CD8-positive, alpha-beta memory T cell (primary cell): ENCODE measurements at places on chromosomes 2 and 18. TPM values are rescaled to one million over a fixed set of nuclear protein-coding genes. Genes with fewer than 3 reads are reported as not detected.

DNA sequence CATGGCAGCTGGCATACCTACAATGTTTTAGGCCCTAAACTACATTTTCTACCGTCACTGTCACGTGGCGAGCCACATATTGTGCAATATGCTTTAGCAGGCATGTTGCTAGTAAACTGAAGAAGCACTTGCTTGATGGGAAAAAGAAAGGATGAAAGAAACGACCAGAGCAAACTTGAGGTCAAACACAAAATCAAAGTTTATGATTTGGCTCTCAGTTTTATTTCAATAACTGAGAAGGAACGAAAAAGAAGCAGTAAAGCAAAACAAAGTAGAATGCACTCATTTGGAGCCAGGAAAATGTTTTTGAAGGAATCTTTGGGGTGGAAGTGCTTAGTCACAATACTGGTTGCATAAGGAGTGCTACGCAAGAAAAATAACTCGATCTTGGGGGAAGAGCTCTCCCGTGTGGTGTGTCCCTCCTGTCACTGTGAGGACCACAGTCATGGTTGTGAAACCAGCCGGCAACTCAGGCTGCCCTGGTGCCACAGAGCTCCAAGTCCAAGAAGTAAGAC is 349.8 kb downstream of the RBM43 start:
- no peak for DNase-seq

DNA sequence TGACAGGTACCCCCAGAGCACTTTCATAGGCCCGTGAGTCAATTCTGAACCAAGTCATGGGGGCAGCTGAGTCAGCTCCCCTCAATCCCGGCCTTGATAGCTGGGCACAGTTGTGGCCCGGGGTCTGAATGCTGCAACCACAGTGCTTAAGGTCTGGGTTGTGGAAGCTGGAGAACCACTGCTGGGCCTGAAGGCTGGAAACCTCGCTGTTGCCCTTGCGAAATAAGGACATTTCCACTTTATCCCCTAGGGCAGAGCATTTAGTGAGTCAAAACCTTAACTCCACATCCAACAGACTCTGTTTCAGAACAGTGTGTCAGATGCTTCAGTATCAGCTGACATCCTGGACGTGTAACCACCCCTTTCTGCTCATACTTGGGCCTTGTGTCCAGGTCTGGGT is 58.6 kb downstream of the SP110 start:
- DNase-seq, result no peak

KCNS3 gene
- polyA plus RNA-seq, result not detected

FN1 gene
- polyA plus RNA-seq, result 0.08 TPM

DNA sequence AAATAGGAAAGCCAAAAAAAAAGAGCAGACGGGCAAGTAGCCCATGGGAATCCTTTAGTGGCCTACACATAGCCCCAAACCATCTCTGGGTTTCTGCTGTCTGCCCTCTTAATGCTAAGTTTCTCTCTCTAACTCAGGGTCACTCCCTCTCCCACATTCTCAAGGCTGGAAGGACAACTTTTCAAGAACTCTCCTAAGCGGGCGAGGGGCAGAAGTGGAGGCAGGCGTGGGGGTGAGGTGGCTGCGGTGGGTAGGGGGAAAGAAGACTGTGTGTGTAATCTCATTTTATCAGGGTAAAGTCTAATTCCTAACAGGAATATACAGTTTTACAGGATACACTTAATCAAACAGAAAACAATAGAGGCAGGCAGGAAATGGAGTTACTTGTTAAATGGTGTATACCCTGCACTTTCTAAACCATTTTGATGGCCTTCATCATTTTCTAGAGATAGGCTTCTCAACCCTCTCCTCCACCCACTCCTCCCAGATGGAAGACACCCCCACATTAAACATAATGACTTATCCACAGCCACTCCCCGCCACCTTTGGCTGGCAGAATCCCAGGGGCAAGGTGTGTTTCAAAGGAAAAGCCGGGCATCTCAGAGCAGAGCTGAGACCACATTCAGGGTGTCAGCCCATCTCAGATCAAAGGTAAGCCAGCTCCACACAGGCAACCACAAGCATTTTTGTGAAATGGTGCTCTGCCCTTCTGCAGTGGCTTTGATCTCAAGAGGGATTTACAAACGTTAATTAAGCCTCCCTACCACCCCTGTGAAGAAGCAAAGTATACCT is 6.8 kb downstream of the SMAD7 start:
- no peak for DNase-seq

HOXD13 gene
- polyA plus RNA-seq, result not detected

GRCh38 chr2:74107071-74107470 is 40.6 kb downstream of the BOLA3 start:
- no peak for DNase-seq

CAPN14 gene
- polyA plus RNA-seq, result 0.07 TPM

DNA sequence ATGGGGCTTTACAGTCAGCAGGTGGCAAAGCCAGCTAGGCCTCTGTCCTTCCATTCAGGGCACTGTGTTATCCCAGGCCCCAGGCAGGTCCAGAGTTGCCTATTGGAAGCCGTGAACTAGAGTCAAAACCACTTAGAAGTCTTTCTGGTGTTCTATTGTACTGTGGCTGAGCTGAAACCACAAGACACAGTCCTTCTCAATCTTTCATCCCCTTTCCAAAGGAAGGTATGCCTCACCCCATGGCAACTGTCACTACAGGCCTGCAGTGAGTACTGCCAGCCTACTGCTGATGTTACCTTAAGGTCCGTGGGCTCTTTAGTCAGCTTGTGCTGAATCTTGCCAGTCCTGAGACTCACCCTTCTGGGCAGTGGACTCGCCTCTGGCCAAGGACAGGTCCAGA is 181.6 kb downstream of the GULP1 start:
- no peak for DNase-seq

DNA sequence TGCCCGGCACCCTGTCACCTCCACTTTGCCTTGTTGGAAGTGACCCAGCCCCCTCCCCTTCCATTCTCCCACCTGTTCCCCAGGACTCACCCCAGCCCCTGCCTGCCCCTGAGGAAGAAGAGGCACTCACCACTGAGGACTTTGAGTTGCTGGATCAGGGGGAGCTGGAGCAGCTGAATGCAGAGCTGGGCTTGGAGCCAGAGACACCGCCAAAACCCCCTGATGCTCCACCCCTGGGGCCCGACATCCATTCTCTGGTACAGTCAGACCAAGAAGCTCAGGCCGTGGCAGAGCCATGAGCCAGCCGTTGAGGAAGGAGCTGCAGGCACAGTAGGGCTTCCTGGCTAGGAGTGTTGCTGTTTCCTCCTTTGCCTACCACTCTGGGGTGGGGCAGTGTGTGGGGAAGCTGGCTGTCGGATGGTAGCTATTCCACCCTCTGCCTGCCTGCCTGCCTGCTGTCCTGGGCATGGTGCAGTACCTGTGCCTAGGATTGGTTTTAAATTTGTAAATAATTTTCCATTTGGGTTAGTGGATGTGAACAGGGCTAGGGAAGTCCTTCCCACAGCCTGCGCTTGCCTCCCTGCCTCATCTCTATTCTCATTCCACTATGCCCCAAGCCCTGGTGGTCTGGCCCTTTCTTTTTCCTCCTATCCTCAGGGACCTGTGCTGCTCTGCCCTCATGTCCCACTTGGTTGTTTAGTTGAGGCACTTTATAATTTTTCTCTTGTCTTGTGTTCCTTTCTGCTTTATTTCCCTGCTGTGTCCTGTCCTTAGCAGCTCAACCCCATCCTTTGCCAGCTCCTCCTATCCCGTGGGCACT is 4.5 kb downstream of the RETREG2 start:
- DNase-seq, result no peak

DNA sequence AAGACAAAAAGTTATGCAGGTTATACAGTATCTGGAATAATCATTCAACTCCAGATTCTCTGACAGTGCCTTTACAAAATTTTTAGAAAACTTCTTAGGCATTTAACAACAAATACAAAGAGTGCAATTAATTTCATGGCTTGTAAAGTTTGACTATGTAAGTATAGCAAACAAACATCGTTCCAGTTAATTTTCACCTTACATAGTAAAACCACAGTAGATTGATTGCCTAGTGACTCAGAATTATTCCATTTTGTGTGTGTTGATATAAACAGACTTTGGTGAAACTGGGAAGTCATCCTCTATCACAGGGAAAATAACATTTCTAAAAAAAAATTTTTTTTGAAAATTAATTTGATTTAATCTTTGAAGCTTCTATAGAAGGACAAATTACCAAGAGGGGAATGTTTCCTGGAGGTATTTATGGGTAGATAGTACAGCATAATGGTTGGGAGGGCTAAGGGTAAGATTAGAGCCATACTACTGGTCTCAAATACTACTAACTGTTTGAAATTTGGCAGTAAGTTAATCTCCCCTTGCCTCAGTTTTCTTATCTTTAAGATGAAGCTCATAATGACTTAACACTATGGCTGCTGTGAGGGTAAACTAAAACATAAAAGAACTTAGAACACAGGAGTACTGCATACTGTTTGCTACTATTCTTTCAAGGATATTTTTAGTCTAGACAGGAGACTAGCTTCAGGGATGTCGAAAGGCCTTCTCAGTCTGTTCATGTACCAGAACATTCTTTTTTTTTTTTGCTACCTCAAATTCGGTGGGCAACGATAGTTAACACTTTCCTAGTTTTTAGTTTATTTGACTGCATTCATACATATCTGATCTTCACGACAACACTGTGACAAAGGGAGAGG is 19.6 kb downstream of the NDUFAF7 start:
- no peak for DNase-seq

GRCh38 chr2:47916412-47916811 is 10.1 kb upstream of the FBXO11 start:
- DNase-seq, result no peak

LYPD6B gene
- not detected for polyA plus RNA-seq

DNA sequence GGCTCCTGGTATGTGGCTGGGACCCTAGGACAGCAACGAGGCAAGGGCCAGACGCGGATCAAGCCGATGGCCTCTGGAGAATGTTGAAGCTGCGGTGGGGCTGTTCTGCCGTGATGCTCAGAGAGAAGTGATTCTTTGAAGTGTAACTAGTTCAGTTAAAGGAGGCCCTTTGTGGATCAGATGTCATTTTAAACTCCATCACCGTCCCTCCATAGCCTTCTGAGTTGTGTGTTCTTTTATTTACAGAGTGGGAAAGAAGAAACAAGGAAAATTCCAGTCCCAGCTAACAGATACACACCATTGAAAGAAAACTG is 403 bp downstream of the PNO1 start:
- no peak for DNase-seq

SERPINB3 gene
- not detected for polyA plus RNA-seq

GRCh38 chr2:56749152-56749752 is 565.5 kb downstream of the CCDC85A start:
- no peak for DNase-seq

- DNase-seq, result no peak
Measured at GRCh38 chr2:172976116-172976515, 99.5 kb upstream of the MAP3K20 start.

GRCh38 chr2:160299540-160299939 is 99.5 kb upstream of the ITGB6 start:
- DNase-seq, result no peak

DNA sequence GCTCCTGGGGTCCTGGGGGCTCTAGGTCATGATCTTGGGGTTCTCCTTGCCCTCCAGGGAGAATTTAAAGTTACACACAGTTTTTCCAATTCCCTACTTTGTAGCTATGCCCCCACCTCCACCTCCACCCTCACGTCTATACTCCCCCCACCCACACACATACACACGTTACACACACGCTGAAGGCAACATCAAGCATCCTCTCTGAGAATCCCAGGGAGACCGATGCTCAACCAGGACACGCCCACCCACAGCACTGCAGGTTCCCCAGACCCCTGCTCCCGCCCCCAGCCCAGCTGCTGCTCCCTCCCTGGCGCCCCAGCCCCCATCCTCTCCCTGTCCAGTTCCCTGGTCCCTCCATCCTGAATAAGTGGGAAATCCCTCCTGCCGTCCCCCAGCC is 6.4 kb upstream of the TNS1 start:
- DNase-seq, result no peak

- no peak for DNase-seq
Measured at GRCh38 chr18:23283916-23284430, 148.7 kb downstream of the CABLES1 start.

DNA sequence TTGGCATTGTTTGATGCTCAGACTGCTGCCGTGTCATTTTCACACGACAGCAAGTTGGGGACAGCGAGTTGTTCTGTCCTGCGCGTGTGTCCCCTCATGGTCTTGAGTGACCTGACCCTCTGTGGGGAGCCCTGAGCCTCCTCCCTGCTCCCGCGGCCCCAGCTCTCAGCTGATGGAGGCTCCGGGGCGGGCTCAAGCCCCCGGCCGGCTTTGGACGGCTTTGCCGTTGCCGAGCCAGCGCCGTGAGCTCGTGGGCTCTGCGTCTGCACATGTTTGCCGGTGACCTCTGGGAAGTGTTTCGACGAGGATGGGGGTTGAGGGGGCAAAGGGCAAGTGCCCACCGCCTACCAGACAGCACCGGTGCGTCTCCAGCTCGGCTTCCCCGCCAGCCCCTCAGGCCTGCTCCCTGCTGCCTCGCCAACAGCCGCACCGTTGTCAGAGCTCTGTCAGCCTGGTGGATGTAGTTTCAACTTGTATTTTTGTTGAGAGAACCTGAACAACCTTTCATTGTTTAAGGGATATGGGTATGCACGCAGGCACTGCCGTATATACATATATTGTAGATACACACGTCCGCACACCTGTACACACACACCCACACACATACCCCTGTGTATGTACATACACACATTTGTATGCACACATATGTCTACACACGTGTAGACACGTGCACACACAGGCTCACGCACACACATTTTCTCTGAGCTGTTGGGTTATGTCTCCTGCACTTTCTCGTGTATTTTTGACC is 13.7 kb downstream of the PDCD1 start:
- DNase-seq, result no peak

SLC14A1 gene
- 3.8 TPM for polyA plus RNA-seq

DNA sequence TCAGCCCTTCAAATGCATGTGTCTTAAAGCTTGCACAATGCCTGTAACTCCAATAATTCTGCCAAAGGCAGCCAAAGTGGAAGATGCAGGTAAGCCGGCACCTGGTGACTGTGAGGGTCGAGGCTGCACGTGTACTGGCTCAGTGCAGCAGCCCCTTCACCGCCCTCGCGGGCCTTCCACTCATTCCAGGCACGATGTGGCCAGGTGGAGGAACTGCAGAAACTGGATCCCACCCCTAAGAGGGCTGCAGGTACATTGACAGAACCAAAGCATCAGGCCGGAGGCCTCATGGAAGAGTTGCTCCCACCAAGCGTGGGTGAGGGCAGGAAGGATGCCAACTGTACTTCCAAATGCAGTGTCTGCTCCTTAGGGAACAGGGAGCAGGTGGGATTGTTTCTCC is 253.4 kb downstream of the HDAC4 start:
- DNase-seq, result no peak

GRCh38 chr2:154480521-154480920 is 218.0 kb upstream of the KCNJ3 start:
- no peak for DNase-seq

GRCh38 chr2:133777574-133777960 is 209.3 kb upstream of the NCKAP5 start:
- DNase-seq, result no peak

GRCh38 chr2:182359990-182360662 is 66.7 kb downstream of the PDE1A start:
- no peak for DNase-seq

SPEG gene
- 0.48 TPM for polyA plus RNA-seq

GRCh38 chr2:162766092-162766491 is 72.5 kb downstream of the KCNH7 start:
- DNase-seq, result no peak

- DNase-seq, result no peak
Measured at GRCh38 chr2:22999951-23000350, 385.0 kb upstream of the KLHL29 start.
